ENCODE measurements at places on chromosomes 1 and 21.

GRCh38 chr1:41853907-41854306 is 64.8 kb downstream of the HIVEP3 start:
- DNase-seq: no peak

- DNase-seq: no peak
These were observed 22.9 kb downstream of the PRDM2 start for GRCh38 chr1:13722808-13723360.

GRCh38 chr1:176330782-176331181 is 123.7 kb upstream of the COP1 start:
- DNase-seq: no peak

GRCh38 chr1:169109561-169110134 is 3.2 kb downstream of the ATP1B1 start:
- peak; percentile 74 for DNase-seq

DNA sequence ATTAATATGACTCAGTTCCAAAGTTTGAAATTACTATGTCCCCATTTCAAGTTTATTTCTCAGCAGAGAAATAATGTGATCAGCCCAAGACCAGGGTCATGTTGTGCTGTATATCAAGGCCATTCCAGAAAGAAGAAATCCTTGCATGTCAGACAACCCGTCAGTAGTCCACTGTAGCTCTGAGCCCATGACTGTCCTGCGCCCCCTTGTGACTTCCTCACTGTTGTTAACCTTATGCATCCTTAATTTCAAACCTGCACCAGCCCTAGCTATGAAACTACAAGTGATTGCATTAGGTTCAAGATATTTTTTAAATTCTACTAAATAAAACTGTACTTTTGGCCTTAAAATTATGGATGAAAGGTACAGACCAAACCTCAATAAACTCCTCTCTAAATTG is 133.0 kb downstream of the LRRC7 start:
- no peak for DNase-seq

DNA sequence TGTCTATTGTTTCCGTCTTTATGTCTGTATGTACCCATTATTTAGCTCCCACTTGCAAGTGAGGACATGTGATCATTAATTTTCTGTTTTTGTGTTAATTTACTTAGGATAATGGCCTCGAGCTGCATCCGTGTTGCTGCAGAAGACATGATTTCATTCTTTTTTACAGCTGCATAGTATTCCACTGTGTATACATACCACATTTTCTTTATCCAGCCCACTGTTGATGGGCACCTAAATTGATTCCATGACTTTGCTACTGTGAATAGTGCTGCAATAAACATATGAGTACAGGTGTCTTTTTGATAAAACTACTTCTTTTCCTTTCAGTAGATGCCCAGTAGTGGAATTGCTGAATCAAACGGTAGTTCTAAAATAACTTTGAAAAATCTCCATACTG is 12.7 kb upstream of the SLAMF1 start:
- DNase-seq: no peak

DNA sequence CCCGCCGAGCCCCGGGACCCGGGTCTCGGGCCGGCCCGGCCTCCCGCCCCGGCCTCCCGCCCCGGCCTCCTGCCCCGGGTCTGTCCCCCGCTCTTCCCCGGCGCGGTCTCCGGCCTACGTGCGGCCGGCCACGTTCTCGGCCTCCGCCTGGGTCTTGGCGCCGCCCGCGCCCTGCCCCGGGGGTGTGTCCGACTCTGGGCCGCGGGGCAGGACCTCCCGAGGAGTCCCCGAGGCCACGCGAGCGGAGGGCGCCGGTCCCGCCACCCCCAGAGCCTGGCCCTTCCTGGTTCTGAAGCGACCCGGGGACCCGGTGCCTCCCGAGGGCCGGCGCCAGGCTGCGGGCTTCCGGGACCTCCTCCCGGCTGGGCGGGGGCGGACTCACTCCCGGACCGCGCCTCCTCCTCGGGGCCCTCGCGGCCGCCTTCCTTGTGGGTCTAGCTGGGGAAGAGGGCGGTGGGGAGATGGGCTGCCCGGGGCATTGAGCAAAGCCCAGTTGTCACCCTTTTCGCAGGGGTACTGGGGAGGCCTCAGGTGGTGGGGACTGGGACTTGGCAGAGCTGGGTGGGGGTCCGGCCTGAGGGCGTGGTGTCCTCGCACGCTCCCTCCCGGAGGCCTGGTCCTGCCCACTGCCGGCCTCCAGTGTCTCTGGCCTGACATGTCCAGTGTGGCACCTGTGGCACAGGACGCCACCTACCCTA is 558 bp downstream of the PFKL start:
- no peak for DNase-seq

DNA sequence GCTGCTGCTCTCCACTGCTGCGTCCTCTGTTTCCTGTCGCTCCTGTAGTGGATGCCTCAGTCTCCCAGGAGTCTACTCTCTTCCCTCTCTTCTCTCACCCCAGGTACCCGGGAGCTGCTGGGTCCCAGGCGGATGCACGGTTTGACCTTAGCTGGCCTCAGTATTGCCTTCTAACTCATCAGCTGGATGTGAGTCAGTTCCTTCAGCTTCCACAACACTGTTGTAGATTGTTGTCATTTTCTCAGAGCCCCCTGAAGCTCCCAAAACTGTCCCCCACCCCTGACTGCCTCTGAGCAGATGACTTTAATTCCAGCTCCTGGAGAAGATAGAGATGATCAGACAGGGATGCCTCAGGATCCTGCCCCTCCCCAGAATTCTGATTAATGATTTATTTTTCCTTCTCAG is 7.2 kb downstream of the CNIH3 start:
- DNase-seq: no peak

DNA sequence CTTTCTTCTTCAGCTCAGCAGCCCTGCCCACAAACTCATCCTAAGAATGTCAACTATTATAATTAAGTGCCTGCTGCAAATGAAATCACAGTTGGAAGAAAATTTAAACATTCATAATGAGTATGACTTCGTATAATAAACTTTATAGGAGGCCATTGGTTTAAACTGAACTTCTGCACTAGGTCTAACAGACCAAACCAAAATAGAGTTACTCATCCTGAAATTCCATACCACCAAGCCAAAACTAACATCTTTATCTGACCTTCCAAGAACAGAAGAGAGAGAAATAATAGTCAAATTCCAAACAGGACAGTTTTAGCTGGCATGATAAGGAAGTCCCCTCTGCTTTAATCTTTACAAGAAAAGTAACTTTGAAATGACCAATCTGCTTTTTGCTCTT is 472.4 kb upstream of the PRMT6 start:
- no peak for DNase-seq

GRCh38 chr1:80533775-80534334 is 1266.9 kb upstream of the ADGRL2 start:
- no peak for DNase-seq

- DNase-seq: peak; percentile 71
These were observed 22.2 kb downstream of the SLC2A1 start for GRCh38 chr1:42936309-42937078.

DNA sequence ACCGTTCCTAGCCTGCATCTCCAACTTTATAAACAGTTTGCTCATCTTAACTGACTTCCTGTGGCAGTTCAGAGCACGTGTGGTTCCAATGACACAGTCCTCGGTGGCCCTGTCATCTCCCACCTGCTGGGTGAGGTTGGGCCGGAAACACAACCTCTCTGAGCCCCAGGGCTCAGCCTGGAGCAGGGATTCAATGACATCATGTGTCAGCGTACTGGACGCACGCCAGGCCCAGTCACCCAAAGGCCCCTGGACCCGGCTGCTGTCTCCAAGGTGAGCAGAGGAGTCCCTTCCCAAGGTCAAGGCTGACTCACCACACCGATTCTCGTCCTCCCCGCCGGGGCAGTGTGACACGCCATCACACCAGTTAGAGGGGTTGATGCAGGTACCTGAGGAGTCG is 19.9 kb downstream of the TMPRSS2 start:
- no peak for DNase-seq

- no peak for DNase-seq
These were observed 384.7 kb downstream of the LRRIQ3 start for GRCh38 chr1:73813236-73813635.

DNA sequence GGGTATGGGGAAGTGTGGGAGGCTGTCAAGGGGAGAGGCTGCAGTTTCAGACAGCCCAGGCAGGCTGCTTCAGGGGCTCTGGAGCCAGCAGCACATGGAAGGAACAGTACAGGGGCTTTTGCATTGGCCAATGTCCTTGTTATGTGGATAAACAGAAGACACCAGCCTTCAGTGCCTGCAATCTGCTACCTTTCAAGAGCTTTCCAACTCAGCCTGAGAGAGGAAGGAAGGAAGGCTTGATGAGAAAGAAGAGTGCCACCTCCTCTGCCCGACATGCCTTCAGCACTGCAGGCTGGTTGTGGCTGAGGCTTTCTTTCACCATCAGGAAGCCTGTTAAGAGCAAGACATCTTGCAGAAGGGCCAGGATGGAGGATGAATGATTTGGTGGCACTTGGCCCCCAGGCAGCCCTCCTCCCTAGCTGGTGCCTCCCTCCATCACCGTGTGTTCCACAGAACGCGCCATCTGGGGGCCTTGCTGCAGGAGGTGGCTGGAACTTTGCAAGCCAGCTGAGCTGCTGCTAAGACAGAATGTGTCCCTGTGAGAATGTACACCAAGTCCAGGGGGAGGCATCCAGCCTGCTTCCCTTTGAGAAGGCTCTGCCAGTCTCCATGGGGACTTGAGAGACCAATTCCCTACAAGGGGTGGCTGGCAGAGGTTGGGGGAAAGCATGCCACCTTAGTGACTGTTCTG is 372.4 kb upstream of the PROX1 start:
- no peak for DNase-seq

DNA sequence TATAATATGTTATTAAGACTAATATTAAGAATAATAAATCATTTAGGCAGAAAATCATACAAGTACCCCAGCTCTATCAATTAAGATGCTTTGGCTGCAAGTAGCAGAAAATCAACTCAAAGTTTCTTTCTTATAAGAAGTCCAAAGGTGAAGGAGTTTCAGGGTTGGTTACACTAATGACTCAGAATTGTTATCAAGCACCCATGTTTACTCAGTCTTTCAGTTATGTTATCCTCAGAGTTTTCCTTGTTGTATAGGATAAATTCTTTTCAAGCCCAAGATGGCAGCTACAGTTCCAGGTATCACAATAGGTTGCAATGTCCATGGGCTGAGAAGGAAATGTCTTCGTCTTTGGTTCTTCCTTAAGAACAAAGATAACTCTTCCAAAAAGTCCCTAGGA is 163.6 kb downstream of the TNFSF18 start:
- DNase-seq: no peak

DNA sequence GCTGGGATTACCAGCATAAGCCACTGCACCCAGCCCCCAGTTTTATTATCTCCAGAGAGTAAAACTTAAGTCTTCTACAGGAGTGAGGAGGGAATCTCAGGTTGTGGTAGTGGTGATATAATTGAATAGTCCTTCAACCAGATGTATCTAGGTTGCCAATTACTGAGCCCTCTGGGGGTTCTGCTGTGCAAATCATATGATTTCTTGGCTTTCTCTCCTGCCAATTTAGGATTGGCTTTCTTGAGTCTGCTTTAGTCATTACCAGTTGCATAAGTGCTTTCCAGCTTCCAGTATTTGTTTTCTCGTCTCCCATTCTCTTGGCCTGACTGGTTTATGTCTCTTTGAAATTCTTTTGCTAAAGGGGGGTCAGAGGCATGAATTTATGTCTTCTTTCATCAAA is 11.1 kb downstream of the CPT2 start:
- DNase-seq: no peak

DNA sequence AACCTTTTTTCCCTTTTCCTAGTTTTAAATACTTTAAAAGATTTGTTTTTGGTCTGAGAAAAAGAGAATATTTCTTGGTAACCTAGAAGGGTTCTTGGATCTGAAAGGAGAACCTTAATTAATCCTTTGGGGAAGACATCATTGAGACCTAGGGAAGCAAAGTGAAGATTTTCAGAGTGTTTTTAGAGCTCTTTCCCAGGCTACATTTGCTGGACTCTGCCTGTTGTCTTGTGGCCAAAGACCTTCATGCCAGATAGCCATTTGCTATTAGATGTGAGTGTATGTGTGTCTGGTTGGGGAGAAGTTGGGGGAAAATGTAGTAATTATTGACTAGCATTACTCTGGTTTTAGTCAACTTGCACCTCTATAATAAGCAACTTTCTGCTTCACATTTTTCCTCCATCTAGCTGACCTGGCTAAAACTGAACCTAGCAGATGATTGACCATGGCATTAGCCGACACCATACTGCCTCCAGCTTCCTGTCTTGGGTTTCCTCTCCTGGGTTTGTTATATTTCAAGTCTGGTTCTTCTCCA is 239.1 kb downstream of the USP25 start:
- DNase-seq: no peak

- DNase-seq: no peak
These were observed 72.3 kb upstream of the COL11A1 start for GRCh38 chr1:103180660-103181059.

DNA sequence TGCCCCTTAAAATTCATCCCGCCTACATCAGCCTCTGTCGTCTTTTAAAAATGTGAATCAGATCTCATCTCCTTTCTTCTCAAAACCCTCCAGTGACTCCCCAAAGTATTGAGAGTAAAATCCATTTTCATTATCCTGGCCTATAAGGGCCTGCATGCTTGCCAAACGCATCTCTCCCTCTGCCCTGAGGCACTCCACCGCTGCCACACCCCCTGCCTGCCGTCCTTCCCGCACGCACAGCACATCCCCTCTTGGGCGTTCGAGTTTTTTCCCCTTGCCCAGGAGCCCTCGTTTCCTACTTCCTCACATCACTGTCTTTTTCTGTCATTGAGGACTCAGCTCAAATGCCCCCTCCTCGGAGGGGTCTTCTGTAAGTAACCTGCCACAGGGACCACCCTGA is 53.3 kb upstream of the MTR start:
- no peak for DNase-seq

DNA sequence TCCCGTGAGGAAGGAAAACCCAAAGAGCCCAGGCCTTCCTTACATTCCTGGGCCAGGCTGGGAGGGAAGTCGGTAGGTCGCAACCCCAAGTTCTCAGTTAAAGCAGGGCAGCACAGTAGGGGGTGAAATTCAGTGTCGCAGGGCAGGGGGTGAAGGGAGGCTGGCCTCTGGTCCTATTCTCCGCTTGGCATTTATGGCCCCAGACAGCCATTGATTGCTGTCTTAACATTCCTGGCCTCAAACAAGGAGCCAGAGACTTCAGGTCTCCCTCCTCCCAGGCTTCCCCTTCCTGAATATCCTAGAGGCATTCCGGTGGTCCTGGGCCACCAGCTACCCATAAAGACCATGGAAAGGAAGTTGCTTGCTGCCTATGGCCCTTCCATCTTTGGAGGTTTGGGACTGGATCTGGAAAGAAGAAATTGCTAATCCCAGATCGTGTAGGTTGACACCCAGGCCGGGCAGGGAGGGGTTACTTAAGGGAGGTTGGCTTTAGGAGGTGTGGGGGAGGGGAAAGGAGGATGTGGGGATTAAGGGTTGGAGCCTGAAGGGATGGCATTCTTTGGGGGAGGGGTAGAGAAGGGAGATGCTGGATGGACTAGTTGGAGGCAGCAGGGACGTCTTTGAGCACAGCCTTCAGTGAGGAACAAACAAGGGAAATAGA is 1.7 kb downstream of the LIN28A start:
- DNase-seq: no peak

GRCh38 chr1:203593723-203594122 is 32.9 kb upstream of the ATP2B4 start:
- no peak for DNase-seq
